ENCODE measurements at places on chromosomes 1 and 21.

DNA sequence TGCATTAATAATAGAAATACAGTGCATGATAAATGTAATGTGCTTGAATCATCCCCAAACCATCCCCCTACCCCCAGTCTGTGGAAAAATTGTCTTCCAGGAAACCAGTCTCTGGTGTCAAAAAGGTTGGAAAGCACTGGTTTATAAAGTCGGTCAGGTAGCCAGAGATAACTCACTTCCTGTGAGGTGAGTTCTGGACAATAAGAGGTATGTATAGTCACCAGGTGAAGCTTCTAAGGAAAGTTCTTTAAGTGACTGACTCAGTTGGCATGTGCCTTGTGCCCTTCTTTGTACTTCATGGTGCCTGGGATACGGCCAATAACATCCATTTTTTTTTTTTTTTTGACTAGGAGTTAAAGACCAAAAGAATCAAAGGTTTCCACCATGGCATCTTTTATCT lies 103.7 kb downstream of the GPATCH2 start:
- DNase-seq: no peak

GRCh38 chr1:6574025-6574620 lies 5.7 kb upstream of the ZBTB48 start:
- DNase-seq: no peak

GRCh38 chr1:36737767-36738166 lies 255.1 kb upstream of the CSF3R start:
- DNase-seq: no peak

GRCh38 chr1:7515175-7515574 lies 255.9 kb upstream of the VAMP3 start:
- no peak for DNase-seq

DNA sequence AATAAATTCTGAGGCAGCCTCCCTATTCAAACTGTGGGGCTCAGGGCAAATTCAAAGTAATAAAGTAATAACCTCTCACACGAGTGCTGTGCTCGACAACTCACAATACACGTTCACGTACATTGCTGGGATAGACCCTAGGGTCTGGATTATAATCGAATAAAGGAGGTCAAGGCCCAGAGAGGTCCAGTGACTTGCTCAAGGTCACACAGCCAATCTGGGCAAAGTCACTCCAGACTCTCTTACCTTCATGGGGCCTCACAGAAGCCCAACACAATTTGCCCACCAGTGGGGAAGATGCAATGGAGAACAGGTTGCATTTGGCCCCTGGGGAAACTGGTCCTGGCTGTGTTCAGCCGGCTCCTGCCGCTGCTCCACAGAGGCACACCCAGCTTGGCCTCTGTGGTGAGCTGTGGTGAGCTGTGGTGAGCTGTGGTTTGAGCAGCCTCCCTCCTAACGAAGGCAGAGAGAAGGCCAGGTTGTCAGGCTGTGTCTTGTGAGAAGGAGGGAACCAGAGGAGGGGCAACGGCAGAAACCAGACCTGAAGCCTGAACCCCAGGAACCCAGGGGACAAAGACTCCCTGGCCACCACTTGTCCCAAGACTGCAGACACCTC lies 35.1 kb downstream of the NUAK2 start:
- DNase-seq: no peak

DNA sequence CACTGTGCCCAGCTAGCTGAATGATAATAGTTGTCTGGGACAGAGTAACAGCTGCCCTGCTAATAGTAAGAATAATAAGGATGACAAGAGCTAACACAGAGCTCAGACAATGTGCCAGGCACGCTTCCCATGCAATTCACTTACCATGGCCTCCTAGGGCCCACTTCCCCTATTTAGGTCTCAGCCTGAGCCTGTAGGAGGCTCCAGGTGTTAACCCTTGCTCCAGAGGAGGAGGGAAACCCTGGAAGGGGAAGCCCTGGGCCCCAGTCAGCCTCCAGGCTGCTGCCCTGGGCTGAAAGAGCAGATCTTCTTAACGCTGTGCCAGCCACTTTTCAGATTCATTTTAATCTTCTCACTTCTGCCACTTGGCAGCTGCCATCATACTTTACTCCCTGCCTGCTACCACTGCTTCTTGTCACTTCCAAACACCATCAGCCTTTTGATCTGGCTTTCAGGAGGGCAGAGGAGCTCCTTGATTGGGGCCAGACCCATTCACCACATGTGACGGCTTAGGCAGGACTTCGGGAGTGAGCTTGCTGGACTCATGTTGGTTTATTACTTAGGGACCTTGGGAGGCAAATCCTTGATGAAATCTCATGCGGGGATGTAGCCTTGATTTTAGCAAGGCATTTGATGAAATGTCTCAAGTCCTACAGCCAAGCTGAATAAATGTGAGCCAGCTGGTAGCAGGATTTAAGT lies 66.7 kb upstream of the PARP1 start:
- no peak for DNase-seq

DNA sequence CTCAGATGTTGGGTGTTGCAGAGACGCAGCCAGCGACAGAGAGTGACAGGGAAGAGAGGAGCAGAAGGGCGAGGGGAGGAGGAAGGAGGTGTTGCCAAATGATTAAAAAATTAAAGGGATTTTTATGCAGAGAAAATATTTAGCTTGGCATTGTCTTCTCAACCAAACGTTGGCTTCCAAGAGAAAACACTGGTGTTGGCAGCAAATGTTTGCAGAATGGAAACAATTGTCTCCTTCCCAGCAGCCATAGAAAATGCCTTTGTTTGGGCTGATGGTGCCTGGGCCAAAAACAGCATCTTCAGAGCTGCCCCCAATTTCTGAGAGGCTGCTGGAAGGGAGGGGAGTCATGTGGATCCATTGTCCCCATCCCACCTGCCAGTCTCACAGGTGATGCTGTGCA lies 29.7 kb upstream of the GRIK3 start:
- no peak for DNase-seq

- DNase-seq: no peak
These were observed 54.3 kb upstream of the TARBP1 start for GRCh38 chr1:234533034-234533891.

GRCh38 chr1:185170291-185170848 lies 13.4 kb downstream of the SWT1 start:
- no peak for DNase-seq

- no peak for DNase-seq
These were observed 249.2 kb downstream of the MATN1 start for GRCh38 chr1:30473922-30474817.

- DNase-seq: no peak
These were observed 75.2 kb downstream of the FMO4 start for GRCh38 chr1:171389171-171389570.

- DNase-seq: no peak
These were observed 52.9 kb upstream of the SRSF10 start for GRCh38 chr1:24032981-24033380.

GRCh38 chr1:184472136-184472535 lies 85.3 kb downstream of the C1orf21 start:
- DNase-seq: no peak

DNA sequence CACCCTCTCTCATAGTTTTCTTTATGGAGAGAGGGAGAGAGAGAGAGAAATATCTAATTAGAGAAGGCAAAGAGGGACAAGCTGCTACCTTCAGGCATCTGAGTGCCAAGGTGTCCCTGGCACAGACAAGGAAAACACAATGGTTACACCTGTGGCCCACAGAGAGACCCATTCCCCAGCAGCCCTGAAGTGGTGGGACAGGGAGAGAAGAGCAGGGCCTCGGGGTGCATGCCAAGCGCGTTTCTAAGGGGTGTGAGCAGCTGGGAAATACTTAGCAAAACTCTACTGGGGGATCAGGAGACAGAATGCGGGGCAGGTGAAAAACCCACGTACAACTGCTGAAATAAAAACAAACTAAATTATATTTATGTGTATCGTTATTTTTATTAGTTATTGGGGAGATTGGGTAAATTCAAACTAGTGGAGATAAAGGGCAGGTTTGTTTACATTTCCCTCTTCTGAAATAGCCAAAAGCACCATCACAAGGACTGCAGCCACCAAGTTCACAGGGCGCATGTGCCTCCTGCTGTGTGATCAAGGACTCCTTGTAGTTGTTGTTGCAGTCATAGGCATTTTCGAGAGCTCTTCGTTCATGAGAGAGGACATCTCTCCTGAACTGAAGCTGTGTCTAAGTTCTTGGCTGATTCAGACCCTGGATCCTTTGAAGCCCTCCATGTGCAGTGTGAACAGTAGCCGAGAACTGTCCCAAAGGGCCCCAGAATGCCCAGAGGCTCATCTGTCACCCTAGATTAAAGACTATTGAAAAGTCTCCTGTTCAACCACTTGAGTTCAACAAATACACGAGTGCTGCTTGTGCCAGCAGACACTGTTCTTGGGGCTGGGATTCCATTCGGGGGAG lies 737 bp upstream of the SERPINC1 start:
- no peak for DNase-seq

GRCh38 chr1:109634292-109634691 lies 14.7 kb downstream of the AMPD2 start:
- no peak for DNase-seq

- no peak for DNase-seq
These were observed 17.5 kb downstream of the UBASH3A start for GRCh38 chr21:42421018-42421793.

- DNase-seq: no peak
These were observed 130.4 kb downstream of the HS2ST1 start for GRCh38 chr1:87044840-87045239.

DNA sequence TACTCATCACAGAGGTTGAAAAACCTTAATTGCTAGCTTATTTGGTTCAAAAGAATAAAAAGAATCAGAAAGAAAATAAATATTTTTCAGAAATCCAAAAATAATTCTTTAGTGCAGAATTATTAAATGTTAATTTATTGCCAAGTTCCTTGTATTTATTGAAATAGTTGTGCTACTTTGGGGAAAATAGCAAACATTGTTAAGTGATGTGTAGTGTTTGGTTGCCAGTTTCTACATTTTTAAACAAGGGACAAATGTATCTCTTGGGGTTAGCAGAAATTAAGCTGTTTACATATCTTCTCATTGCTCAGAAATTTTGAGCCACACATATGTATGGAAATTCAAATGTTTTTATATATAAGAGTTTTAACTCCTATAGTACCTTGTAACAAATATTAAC lies 775.0 kb downstream of the USP25 start:
- DNase-seq: no peak

GRCh38 chr21:30714946-30715345 lies 3.6 kb downstream of the KRTAP21-3 start:
- no peak for DNase-seq

- no peak for DNase-seq
These were observed 391.4 kb downstream of the MRPL39 start for GRCh38 chr21:25215698-25216384.

DNA sequence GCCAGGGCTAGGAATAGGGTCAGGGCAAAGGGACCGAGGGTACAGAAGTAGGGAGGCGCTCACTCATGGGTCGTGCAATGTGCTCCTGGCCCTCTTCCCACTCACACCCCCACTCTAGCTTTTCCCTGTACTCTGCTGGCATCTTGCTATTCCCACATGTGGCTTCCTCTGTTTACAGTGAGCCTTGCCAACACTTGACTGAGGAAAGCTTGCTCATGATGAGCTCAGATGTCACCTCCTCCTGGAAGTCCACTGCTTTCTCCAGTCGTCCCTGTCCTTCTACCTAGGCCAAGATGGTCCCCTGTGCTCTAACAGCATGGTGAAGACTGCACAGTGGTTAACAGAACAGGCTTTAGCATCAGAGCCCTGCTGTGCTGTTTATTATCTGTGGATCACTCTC lies 8.0 kb upstream of the RIMS3 start:
- no peak for DNase-seq

DNA sequence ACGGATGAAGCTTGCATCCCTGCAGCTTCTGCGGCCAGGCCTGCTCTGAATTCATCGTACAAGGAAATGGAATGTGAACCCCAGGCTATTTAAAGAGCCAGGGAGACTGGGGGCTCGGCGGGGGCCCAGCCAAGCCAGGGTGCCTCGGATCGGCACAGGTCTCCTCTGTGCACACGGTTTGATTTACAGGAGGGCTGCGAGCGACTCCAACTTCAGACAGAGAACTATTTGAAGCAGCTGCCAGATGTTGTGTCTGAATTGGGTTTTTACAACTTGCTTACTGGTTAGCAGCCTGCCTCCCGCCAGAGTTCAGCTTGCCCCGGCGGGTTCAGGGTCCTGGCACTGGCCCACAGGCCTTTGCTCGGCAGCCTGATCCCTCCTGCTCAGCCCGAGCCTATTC lies 83.2 kb downstream of the SPSB1 start:
- no peak for DNase-seq

GRCh38 chr1:167795810-167796740 lies 74.3 kb downstream of the MPZL1 start:
- DNase-seq: no peak

- no peak for DNase-seq
These were observed 69.2 kb upstream of the ERG start for GRCh38 chr21:38567335-38567969.

- DNase-seq: no peak
These were observed 343.1 kb downstream of the NTNG1 start for GRCh38 chr1:107483949-107484348.
